NCI-H82 (cell line): ENCODE measurements at places on chromosomes 1 and 21.

GRCh38 chr1:207223162-207223561 lies 98.3 kb upstream of the CD55 start:
- DNase-seq = no peak

GRCh38 chr1:72010094-72010431 lies 272.3 kb downstream of the NEGR1 start:
- peak; percentile 44 for DNase-seq

DNA sequence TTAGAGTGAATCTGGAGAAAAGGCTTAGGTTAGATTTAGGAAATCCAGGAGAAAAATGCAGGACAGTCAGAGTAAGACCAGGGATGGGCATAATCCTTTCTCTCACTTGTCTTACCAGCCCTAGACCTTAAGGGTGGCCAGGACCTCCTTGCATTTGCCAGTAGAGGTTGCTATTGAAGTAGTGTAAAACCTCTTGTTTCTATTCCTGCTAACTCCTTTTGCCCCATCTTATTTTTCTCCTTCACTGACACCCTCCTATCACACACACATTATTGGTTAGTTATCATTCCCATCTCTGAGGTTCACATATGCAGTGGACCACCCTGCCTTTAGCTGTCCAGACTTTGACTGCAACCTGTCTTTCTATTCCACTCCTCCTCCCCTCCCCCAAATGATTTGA lies 75.0 kb upstream of the MACF1 start:
- peak; percentile 33 for DNase-seq

DNA sequence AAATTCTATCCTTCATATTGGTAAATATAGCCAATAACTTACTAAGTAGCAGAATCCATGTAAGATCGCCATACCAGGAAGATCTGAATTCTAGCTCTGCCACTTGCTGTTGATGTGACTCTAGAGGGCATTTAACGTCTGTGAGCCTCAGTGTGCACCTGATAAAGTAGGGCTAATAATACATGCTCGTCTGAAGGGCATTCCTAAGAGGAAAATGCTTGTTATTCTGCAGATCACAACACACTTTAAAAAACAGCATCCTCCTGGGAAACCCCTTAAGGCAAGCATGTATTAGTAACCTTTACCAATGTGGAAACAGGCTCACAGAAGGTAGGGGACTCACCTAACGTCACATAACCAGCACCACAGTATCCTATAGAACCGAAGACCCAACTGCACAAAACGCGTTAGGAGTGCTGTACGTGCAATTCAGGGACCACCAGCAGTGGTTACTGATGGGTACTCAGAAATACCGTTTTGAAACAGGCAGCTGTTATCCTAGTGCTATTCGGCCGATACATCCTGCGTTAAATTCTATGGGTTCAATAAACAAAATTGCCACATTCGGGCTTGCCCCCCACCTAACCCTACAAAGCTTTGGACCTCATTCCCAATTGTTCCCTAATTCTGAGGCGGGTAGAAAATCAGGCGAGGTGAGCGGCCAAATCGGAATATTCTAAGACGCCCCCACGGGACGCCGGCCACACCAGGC lies 758 bp downstream of the DEPDC1 start:
- peak; percentile 59 for DNase-seq

DNA sequence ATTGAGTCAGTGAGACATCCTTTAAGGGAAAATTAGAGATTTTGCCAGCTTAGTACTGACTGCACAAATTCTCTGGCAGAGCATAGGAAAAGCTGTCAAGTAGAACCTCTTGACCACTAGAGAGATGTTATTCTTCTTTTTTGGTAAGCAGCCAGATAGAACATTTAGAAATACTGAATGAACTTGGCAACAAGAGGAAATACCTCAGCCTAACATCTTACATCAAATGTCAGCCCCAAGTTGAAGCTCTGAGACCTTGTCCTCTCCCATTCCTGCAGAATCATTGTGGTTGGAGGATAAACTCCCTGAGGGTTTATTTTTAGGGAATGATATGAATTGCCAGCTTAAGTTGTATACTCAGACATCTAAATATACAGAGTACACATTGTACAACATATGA lies 53.5 kb downstream of the MIGA1 start:
- no peak for DNase-seq

GRCh38 chr1:27218736-27219135 lies 15.7 kb upstream of the WDTC1 start:
- DNase-seq = peak; percentile 47

DNA sequence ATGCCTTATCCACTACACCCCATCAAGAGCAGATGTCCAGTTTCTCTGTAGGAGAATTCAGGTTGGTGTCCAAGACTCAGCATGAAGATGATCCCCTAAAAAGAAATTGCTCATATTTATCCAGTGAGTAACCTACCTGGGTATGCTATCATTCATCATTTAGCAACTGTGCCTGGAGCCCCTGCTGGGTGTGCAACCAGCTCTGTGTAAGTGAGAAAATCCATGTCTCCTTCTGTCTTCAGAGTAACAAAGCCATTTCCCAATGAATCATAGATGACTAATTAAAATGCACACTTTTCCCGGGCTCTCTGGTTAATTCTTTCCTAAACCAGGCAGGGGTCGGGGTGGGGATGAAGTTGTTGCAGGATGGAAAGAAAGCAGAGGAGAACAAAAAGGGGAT lies 35.8 kb downstream of the OLFML3 start:
- no peak for DNase-seq

DNA sequence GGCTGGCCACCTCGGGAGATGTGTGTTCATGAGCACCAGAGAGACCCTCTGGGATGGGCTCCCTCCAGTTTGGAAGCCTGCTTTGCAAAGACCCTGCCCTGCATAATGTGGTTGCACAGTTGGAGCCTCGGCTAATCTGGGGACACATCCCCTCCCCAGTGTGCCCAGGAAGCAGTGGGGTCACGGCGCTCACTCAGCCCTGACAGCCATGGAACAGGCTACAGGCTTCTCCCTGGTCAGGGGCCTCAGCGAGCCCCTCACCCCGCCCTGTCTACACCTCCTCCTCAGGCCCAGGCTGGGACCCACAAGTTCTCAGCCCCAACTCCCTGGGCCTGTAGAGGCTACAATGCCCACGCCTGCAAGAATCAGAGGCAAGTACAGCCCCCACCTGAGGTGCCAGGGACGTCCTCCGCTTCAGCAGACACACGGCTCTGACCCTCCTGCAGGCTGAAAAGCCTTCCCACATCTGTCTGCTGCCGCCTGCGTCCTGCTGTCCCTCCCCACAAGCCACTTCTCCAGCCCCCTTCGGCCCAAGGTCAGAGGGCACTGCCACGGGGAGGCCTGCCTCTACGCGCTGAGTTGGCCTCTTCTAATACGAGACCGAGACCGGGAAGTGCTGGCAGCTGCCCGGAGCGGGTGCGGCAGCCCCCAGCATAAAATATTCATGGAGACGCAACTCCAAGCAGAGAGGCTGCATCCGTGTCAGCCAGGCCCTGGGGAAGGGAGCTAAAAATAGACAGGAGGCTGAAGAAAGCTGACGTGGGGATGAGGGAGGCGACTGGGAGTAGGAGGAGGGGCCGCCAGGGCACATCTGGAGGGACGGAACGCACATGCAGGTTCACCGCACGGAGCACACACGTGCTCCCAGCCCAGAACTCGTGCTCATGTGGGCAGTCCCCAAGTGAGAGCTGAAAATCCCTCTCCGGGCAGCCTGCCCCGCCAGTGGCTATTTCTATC lies 15.2 kb upstream of the GPR153 start:
- DNase-seq = peak; percentile 77

GRCh38 chr1:26344147-26344920 lies 9.6 kb downstream of the CRYBG2 start:
- DNase-seq = no peak

- DNase-seq = no peak
Observed at GRCh38 chr1:158285756-158286241, 3.9 kb upstream of the CD1C start.

- DNase-seq = no peak
Observed at GRCh38 chr1:79777481-79778219, 771.1 kb upstream of the ADGRL4 start.

GRCh38 chr1:50783286-50783685 lies 176.8 kb downstream of the FAF1 start:
- peak; percentile 89 for DNase-seq

- DNase-seq = no peak
Observed at GRCh38 chr1:64039390-64039926, 164.0 kb upstream of the UBE2U start.

DNA sequence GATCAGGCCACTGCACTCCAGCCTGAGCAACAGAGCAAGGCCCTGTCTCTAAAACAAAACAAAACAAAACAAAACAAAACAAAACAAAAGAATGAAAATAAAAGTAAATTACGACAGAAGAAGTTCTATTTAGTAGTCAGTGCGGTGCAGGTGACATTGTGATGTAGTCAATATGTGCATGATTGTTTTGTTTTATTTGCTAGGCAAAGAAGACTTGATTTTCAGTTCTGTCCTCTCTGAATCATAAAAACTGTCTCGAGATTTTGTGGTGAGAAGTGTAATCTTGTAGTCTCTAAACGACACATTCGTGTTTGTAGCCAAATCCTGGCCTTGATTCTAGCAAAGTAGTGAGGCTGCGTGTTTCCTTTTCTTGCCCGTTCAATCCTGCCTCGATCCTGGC lies 23.5 kb downstream of the PEX14 start:
- no peak for DNase-seq

GRCh38 chr1:36919491-36920145 lies 114.7 kb downstream of the GRIK3 start:
- no peak for DNase-seq

- DNase-seq = peak; percentile 25
Observed at GRCh38 chr1:223872308-223872901, 26.7 kb upstream of the TP53BP2 start.

DNA sequence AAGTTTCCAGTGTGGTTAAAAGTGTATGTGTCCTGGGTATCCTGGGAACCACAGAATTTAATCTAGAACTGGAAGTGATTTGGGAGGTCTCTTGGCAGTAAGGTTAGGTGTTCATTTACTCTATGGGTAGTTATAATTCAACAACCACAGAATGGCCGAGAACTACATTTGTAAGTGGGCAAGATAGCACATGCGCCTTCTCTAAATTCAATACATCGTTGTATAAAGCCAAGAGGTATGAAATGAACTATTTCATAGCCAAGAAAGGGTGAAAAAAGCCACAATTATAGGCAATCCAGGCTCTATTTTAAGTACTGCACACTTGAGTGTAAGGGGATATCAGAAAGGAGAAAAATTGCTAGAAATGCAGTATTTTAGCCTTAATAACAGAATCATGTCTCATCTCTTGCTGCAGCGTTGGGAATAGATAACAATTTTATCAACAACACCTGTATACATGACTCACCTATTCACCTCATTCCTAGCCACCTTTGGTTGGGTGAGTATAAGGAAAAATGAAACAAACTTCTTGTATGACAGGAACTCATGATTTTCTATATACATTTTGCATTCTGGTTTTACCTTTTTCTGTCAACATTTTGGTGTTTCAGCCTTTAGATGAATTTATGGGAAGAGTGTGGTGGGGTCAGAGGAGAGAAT lies 4.5 kb downstream of the SDCCAG8 start:
- DNase-seq = no peak

- DNase-seq = no peak
Observed at GRCh38 chr1:8409106-8409505, 91.2 kb downstream of the SLC45A1 start.

DNA sequence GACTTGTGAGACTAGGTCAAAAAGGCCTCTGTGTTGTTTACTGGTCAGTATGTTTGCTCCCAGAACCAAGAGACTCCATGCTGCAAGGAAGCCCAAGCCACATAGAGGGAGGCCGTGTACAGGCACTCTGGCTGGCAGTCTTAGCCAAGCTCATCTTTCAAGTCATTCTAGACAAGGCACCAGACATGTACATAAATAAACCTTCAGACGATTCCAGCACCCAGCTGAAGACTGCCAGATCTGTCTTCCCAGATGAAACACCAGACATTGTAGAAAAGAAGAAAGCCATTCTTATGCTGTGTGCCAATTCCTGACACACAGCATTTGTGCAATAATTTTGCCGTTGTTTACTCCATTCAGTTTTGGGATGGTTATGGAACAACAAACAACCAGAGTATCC lies 595.5 kb downstream of the KIF26B start:
- no peak for DNase-seq

DNA sequence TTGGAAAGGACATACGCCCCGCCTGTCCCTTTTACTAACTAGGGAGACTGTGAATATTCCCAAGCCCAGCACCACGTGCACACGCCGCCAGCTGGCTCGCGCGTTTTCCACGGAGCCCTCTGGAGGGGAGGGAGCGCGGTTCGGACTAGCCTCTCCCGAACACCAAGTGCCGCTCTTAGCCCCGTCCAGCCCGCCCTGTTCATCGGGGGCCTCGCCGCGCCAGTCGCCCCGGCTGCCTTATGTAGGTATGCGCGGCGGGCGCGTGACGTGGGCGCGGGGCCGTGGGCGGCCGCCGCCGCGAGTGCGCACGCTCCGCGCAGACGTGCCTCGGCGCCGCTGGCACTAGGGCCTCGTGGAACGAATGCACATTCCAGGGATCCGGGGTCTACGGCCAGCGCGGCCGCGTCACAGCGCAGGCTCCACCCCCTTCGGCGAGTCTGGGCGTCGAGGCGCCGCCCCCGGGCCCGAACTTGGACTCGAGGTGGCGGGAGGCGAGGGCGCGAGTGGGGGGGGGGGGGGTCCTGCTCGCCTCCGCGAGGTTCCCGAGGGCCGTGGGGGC lies 767 bp upstream of the IRF2BP2 start:
- DNase-seq = peak; percentile 97

DNA sequence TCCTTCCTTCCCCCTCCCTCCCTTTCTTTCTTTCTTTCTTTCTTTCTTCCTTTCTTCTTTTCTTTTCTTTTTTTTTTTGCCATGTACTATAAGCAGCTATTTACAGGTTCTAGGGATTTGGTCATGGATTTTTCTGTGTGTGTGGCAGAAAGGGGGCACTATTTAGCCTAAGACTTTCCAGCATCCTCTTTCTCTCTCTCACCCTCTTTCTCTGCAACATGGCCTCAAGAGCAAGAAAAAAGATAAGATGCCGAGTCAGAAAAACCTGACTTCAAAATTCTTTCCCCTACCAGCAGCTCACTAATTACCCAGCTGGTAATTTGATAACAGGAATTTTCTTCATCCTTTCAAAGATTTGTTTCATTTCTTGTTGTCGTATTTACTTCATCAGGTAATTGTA lies 458.3 kb upstream of the ADAMTS5 start:
- no peak for DNase-seq

DNA sequence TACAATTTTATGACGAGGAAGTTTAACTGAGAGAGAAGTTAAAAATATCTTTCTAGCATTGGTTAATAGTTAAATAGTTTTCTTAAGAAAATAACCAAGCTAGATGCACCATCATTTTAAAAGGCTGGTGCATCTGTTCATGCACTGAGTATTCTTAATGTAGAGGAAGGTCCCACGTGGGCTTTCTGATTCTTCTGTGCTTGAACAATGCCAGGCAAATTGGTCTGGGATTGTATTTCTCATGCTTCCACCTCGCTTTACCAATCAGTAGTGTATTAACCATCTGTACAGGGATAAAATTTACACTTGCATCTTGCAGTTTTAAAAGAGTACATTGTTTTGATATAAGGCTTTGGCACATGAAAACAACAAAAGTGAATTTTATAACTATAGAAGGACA lies 47.4 kb upstream of the MTF2 start:
- DNase-seq = no peak
